ENCODE measurements at places on chromosomes 4 and X.

DNA sequence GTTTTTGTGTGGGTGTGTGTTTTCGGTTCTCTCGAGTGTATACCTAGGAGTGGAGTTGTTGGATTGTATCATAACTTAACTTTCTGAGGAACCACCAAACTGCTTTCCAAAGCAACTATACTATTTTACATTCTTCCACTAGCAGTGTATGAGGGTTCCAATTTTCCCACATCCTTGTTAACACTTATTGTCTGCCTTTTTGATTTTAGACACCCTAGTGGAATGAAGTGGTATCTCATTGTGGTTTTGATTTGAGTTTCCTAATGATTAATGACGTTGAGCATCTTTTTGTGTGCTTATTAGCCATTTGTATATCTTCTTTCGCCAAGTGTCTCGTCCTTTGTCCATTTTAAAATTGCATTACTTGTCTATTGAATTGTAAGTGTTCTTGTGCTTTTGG, 118.6 kb downstream of the REPS2 start:
- DNase-seq, result no peak

GRCh38 chr4:66032571-66032970, 362.3 kb upstream of the EPHA5 start:
- DNase-seq, result no peak

- no peak for DNase-seq
Measured at GRCh38 chr4:108168671-108169523, at the start of gene LEF1. TSS of gene LEF1 (minus strand) at chr4:108168932. CDS start at chr4:108167767, 1,165 bp downstream.

GRCh38 chr4:54400188-54400587, 171.1 kb downstream of the PDGFRA start:
- no peak for DNase-seq

GRCh38 chr4:59044286-59044900, 1934.2 kb upstream of the IGFBP7 start:
- no peak for DNase-seq

DNA sequence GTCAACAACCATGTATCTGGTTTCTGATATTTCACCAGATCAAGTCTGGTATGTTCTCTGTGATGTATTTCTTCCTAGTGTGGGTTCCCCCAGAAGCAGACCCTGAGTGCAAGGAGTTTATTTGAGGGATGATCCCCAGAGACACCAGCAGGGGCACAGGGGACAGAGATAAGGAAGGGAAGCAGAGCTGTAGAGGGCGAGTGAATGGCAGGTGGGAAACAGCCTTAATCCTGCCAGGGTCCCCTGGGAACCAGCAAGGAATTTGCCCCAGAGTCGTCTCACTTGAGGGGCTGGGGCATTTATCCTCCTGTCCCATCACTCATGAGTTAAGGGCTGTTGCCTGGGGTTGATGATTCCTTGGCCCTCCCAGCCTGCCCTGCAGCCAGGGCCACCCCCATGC, 206.4 kb upstream of the BCOR start:
- DNase-seq, result no peak

GRCh38 chr4:130035391-130035790, 939.4 kb downstream of the C4orf33 start:
- DNase-seq, result no peak

GRCh38 chr4:71417150-71417549, 78.3 kb downstream of the SLC4A4 start:
- DNase-seq, result no peak

DNA sequence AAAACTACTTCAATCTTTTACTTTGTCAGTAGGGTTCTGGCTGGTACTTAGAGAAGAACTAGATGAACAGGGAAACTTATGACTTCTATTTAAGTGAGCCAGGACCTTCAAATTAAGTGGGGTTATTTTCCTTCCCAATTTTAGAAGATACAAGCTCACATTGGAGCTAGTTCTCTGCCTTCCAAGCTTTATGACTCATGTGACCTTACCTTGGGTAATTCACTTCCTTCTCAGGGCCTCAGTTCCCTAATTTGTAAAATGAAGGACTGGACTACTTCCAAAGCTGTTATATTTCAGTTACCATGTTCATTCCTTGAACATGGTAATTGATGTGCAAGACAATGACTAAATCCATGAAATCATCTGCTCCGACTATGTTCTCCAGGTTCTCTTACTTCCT, 32.0 kb upstream of the DCX start:
- DNase-seq, result no peak

GRCh38 chr4:109390115-109390768, 43.4 kb upstream of the SEC24B start:
- no peak for DNase-seq

DNA sequence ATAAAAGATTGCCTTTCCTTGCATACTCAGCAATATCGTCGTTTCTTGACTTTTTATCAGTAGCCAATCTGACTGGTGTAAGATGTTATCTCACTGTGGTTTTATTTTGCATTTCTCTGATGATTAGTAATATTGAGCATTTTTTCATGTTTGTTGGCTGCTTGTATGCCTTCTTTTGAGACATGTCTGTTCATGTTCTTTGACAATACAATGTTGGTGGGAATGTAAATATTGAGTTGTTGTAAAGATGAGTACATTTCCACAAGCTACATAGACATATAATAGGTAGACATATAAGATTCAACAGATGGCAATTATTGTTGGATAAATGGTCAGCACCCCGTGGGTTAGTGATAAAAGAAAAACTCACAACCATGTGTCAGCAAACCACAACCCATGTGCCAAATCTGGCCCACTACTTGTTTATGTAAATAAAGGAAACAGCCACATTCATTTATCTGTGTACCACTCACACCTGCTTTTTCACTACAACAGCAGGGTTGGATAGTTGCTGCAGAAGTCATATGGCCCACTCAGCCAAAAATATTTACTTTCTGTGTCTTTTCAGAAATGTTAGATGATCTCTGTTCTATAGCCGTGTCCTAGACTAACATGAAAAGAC, 153.1 kb upstream of the VCX start:
- DNase-seq, result no peak

GRCh38 chrX:12865359-12865758, 1.5 kb upstream of the TLR7 start:
- no peak for DNase-seq

DNA sequence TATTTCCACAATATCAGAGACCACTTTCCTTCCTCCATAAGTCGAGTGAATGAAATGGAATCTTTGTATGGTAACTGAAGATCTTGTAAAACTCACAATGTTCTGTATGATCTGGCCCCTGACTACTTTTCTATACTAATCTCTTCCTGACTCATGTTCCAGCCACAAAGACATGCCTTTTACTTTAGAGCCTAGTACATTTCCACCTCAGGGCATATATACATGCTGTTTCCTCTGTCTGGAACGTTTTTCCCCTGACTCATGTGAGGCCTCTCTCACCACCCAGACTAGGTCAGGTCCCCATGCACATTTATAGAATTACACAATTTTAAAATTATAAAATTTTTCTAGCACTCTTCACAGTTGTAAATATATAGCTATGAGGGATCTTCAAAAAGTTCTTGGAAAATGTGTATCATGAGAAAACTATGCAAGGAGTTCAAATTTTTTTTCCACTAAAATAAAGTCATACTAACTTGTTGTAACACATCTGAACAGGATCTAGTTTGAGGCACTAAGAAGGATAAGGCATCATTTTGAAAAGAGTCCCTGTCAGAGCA, 208.8 kb downstream of the SH2D1A start:
- DNase-seq, result peak; percentile 14

DNA sequence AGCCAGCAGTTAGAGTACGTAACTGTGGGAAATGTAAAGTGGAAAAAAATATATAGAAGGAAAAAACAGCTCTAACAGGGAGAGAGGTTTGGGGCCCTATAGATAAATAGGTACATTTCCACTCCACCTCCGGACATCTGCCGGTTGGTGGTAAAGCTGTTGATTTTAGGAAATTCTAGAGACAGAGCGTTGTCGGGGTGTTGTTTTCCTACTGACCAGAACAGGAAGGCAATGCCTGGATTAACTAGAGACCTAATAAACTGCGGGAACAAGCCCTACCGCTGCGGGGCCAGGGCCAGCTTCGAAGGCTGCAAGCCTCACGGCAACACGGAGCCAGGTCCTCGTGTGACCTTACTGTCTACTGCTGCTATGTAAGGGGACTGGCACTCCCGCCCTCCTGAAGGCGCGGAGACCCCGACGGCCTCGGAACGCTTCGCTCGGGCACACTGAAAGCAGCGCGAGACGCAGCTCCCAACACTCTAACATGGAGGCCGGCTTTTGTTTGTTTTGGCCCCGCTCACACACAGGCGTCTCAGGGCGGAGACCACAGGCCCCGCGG, 702 bp upstream of the CDKN2AIP start:
- DNase-seq, result no peak

DNA sequence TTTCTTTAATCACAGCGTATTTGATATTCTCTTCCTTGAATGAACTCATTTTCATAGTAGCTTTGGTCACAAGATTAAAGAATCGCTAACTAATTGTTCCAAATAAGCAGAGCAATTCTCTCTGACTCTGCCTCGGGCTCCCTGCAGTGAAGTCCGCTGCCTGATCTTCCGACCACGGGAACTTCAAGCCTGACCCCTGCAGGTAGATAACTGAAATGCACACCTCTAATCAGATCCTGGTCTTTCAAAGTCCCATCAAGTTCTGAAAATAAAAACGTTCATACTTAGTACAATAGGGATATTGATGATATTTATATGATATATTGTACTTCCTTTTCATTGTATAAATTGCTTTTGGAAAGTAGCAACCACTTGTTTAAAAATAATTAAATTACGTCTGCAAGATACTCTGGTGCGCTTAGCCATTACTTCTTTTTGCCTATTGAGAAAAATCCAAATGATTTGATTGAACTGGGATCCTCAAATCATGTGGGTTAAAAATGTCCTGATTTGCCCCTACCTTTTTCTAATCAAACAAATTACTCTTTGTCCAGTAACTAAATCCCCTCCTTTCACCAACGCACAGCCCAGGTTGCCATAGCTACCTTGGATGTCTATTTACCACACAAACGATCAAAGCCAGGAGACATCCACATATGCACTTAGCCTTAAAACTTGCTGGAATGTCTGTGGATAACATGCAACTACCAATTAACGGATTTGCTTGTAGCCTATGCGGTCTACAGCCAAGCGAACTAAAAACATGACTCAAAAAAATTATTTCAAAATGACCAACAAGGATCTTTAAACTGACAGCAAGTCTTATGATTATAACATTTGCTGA, 4.2 kb downstream of the MID1 start:
- no peak for DNase-seq

DNA sequence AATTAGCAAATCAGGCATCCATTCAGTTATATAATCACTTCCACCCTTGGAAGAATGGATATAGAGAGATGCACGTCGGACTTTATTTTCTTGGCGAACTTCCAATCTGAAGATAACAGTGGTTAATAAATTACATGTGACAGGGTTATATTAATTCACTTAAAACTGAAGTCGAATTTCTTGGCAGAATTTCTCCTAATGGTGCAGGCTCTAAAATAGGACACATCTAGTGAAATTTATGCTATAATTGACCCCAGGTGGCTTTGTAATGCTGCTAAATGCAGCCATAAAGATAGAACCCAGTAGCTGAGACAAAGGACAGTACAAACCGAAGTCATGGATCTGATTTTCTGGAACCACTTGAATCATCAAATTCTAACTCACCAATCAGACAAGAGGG, 20.8 kb upstream of the SLC10A4 start:
- no peak for DNase-seq

DNA sequence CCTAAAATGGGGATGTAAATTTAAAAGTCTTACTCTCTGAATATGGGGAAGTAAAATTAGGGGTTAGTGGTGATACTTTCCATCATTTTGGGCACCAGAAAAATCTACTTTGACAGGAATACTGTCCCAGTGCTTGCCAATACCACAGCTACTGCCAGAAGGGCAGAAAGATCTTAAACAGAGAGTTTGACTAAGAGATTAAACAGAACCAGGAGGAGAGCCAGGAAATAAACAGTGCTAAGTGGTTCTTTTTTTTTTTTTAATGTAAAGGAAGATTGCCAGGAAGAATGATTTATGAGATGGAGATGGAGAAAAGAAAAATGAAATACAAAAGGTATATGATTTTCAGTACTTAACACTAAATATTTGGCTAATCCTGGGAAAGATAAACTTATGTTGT, 126.8 kb downstream of the RTL3 start:
- DNase-seq, result no peak

DNA sequence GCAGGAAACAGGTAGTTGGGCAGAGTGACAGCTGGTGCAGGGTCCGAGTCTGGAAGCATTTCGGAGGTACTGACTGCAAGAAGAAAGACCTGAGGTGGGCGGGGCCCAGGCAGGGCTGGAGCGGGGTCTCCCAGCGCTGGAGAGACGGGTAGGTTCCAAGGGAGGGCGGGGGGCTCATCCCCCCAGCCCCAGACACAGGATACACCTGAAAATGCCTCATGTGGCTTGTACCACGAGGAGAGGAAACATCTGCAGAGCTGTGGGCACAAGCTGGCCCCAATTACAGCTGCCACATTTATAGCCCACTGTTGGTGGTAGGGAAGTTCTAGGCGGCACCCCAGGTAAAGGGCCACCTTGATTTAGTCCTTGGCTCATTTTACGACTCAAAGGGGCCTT, 38.0 kb downstream of the ELF4 start:
- no peak for DNase-seq

- no peak for DNase-seq
Measured at GRCh38 chrX:152861116-152861515, 30.3 kb downstream of the NSDHL start.

DNA sequence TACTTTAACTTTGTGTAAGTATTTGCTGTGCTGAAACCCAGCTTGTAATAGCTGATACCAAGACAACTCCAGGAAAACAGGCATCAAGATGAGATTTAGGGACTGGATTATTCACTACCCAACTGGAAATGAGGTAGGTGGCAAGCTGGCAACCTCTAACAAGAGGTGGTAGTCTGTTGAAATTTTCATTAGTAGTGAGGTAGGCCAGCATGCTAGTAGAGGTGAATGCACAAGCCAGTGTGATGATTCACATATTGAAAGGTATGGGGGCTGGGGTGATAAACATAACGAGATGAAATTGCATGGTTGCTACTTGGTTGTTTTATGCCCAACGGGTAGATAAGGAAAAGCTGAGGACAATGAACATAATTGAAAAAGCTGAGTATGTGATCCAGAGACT, 8.5 kb upstream of the TMPRSS11D start:
- no peak for DNase-seq

DNA sequence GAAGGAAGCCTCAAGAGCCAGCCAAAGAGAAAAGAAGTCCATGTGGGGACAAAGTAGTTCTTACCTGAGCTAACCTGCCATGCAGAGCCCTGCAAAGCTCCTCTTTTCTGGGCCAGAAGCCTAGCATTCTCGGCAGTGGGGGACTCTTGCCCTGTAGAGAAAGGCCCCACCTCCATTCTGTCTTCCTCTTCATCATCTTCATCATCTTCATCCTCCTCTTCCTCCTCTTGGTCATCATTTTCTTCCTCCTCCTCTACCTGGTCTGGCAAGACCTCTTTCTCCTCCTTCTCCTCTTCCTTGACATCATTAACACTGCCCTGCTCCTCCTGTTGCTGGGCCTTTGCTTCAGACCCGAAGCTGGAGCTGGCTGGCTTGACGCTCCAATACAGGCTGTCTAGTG, 16.7 kb downstream of the LAS1L start:
- DNase-seq, result no peak

GRCh38 chr4:66558651-66559050, 888.4 kb upstream of the EPHA5 start:
- no peak for DNase-seq
